ENCODE measurements at places on chromosomes 13 and 19.

DNA sequence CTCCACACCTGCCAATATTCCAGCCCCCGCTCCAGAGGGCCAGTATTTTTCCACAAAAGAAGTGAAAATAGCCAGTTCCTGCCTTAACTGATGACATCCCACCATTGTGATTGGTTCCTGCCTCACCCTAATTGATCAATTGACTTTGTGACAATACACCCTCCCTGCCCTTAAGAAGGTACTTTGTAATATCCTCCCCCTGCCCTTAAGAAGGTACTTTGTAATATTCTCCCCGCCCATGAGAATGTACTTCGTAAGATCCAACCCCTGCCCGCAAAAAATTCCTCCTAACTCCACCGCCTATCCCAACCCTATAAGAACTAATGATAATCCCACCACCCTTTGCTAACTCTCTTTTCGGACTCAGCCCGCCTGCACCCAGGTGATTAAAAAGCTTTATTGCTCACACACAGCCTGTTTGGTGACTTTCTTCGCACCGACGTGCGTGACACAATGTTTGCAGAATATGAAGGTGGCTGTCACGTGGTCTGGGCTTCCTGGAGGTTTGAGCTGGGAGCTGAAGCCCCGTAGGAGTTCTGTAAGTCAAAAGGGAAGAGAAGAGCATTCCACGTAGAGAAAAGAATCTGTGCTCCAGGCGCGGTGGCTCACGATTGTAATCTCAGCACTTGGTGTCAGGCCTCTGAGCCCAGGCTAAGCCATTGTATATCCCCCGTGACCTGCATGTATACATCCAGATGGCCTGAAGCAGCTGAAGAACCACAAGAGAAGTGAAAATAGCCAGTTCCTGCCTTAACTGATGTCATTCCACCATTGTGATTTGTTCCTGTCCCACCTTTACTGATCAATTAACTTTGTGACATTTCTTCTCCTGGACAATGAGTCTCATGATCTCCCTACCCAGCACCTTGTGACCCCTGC, 6.2 kb upstream of the FUT3 start:
- DNase-seq = no peak

GRCh38 chr19:16062789-16063188, 13.5 kb upstream of the TPM4 start:
- DNase-seq = no peak

GRCh38 chr19:41027273-41027967, 36.3 kb downstream of the CYP2B6 start:
- no peak for DNase-seq

DNA sequence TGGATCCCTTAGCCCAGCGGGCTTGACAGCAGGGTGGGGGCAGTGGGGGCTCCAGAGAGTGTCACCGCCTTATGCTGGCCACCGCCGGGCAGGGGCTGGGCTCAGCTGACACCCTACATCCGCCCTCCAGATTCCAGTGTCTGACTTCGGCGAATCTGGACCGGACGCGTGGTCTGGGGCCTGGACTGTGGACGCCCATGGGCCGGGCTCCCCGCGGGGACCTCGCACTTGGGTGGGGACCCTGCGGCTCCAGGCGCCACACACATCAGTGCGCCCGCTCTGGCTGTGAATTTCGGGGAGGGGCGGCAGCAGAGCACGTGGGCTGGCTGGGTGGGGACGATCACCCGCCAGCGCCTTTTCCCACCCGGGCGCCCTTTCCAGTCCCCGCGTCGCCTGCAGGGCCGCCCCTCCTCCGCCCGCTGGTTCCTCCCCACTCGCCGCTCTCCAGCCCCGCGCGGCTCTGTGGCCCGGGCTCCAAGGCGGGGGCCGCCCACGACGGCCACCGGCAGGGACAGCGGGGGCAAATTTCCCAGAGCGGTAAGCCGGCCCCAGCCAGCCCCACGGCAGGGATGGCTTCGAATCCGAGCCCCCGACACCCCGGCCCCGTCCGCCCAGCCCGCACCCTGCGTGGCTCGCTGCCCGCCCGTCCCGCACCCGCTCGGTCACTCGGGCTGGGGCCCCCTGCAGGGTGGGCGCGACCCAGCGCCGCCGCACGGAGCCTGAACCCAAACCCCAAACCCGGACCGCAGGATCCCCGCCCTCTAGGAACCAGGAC, 23.3 kb upstream of the ZNF99 start:
- DNase-seq = no peak

GRCh38 chr13:98324105-98324504, 147.0 kb upstream of the RNF113B start:
- DNase-seq = no peak

DNA sequence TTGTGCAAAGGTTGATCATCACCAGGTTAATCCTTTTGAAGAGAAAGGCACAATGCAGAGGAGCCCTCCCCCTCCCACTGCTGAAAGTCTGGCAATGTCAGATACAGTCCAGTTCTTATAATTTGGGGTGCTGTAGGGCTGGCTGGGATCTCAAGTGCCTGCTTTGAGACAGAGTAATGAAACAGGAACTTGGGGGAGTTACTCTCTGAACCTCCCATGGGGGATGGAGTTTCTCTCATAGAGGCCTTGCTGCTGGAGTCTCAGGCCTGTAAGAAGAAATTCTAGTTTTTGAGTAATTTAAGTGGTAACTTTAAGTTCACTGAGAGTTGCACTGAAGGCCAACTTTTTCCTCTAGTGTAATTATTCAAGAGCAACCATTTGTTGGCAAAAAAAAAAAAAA, 410.5 kb downstream of the KCNRG start:
- DNase-seq = no peak

- no peak for DNase-seq
Observed at GRCh38 chr19:6543866-6544347, 13.1 kb downstream of the TNFSF9 start.

GRCh38 chr19:56595548-56595899, 422 bp downstream of the ZNF71 start:
- no peak for DNase-seq

DNA sequence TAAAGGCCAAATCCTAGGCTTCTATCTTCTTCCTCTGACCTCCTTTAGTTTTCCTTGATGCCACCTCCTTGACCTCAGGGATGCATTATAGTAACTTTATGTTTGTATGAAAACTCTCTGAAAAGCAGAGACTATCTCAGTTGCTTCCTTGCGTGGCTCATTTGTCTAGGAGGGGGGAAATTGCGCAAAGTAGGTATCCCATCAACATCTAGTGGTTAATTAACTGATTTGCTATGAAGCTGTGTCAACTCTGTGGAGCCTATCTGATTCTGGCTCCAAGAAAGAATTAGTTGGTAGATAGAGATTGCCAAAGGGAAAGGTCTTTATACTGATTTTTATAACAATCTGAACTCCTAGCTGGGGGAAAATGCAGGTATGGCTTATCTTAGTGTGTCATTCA, 82.1 kb upstream of the FRY start:
- DNase-seq = no peak

- DNase-seq = no peak
Observed at GRCh38 chr19:5973867-5974635, 3.9 kb downstream of the RANBP3 start.

- no peak for DNase-seq
Observed at GRCh38 chr13:70189981-70190380, 81.7 kb upstream of the KLHL1 start.

DNA sequence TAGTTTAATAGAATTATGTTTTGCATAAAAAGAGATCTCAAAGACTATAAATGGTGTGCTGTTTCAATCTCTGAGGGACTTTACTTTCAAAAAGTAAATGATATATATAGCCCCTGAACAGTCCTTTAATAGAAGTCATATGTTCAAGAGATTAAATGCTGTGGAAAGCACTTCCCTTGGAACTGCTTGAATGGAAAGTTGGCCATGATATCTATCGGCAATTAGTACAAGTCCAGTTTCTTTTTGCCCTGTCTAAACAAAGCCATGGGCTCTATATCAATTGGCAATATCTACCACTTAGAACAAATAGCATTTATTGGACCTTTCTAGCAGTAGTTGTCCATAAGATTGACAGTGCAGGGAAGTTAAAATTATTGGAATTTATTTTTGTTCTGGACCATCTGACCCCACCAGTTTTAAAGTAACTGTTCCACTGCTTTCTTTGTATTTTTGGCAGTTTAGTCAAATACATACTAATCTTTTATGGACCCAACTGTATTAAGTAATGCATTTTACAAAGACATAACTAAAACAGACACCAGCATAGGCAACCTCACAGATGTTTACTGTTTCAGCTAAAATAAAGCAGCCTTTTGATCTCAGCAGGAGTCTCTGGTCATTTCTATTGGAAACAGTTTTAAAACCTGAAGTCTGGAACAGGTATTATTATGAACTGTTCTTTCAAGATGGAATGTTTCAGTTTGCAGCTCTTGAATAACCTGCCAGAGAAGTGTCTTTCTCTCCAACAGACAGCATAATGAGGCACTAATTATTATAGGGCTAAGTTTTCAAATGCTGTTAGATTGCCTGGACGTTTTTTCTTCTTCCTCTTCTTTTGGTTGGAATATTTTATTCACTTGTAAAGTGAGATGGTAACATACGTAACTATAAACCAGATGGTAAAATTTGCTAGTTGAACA, 282.6 kb downstream of the DCLK1 start:
- no peak for DNase-seq

GRCh38 chr19:30733826-30734550, 361.8 kb downstream of the ZNF536 start:
- DNase-seq = no peak
